ENCODE measurements at places on chromosomes 11 and 22.

DNA sequence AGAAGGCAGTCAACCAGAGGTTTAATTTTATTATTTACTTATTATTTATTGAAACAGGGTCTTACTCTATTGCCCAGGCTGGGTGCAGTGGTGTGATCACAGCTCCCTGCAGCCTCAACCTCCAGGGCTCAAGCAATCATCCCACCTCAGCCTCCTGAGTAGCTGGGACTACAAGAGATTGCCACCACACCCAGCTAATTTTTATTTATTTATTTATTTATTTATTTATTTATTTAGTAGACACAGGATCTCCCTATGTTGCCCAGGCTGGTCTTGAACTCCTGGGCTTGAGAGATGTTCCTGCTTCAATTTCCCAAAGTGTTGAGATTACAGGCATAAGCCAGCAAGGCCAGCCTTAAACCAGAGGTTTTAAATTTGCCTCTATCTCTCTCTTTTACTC is 83.1 kb downstream of the RCN1 start:
- DNase-seq: no peak

GRCh38 chr22:29727131-29727523 is 7.3 kb downstream of the CABP7 start:
- DNase-seq: no peak

DNA sequence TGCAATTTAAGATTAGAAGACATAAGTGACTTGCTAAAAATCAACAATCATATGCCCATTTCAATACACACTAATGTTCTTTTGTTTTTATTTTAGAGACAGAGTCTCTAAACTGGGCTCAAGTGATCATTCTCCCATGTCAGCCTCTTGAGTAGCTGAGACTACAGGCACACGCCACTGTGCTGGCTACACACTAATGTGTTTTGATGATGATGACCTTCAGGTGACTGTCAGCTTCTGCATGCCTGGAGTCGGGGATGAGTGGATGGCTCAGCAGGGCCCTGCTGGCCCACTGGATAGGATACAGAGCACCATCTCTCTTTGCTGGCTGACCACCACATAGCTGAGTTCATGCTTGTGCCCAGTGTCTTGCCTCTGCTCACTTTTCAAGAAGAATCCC is 27.0 kb upstream of the POU2AF1 start:
- DNase-seq: no peak

DNA sequence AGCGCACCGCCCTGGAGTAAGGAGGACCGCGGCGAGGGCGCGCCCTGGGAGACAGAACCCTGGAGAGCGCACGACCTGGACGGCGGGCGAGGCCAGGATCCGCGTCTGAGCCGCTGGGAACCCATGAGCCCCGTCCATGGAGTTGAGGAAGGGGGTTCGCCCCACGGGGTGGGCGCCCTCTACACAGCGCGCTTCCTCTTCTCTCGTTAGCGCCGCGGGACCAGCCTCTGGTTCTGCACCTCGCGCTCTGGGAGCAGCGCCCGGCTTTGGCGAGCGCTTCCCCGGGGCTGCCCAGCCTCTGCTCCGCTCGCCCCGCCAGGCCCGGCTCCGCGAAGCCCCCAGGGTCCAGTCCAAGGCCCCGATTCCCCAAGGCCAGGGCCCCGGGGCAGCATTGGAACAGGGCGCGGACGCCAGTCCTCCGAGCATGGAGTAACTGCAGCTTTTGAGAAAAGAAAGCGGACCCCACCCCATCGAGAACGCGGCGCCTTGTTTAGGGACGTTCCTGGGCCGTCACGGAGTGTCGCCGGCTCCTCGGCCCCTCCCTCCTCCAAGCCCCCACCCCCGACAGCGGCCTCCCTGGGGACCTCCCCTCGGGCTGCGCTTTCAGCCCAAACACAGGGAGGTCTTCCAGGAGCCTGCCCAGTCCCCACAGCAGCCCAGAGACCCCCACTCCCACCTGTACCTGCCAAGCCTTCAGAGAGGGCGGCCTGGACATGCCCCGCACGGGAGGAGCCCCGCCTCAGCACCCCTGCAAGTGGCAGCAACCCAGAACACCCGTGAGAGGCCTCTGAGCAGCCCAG is 56.2 kb downstream of the BRD1 start:
- no peak for DNase-seq

GRCh38 chr22:22349455-22349836 is 104.9 kb downstream of the VPREB1 start:
- no peak for DNase-seq

GRCh38 chr11:92675303-92675702 is 294.1 kb upstream of the MTNR1B start:
- no peak for DNase-seq

DNA sequence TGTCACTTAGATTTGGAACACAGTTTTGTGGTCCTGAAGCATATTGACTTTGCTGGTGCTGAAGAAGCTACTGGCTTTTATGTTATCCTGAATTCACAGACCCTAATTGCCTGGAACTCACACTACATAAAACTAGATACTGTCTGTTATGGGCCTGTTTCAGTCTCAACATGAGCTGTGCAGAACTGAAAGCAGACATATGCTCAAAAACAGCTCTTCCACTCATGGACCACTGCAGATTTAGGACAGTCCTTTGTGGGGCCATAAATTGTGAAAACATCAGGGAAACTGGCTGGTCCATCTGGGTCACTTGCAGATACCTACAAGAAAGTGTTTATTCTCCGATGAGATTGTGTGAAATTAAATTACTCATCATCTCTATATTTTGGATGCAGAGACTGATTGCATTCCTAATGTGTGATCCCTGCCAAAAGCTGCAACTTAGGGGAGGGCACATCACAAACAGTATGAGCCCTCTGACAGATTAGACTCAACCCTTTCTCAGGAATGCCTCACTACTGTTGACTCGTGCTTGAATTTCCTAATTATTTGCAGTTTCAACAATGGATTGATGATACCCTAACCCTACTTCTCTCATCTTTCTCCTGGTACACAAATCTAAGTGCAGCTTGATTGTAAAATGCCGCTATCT is 10.2 kb upstream of the CLNS1A start:
- DNase-seq: no peak

GRCh38 chr11:132205006-132205405 is 834.6 kb downstream of the NTM start:
- DNase-seq: no peak

GRCh38 chr11:114522818-114523217 is 36.9 kb downstream of the NXPE1 start:
- no peak for DNase-seq

DNA sequence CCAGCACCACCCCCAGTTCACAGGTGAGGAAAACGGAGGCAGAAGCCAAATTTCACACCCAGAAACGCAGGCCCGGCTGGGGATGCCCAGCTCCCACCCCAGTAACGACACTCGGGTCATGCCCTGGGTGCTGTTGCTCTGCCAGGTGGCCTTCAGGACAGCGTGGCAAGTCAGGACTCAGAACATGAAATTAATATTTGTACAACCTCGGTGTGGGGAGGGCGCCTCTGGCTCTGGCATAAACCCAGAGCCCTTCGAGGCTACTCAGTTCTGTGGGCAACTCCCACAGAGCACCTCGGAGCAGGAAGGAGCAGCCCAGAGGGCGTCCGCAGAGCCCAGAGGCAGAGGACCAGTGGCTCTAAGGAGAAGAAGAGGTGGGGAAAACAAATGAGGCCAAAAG is 71.6 kb downstream of the CELSR1 start:
- DNase-seq: no peak

- DNase-seq: no peak
Observed at GRCh38 chr11:10694486-10695239, 1.1 kb upstream of the IRAG1 start.

- DNase-seq: no peak
Observed at GRCh38 chr11:133149698-133150097, 382.6 kb downstream of the OPCML start.

- DNase-seq: no peak
Observed at GRCh38 chr11:88151709-88152265, 23.5 kb downstream of the RAB38 start.

DNA sequence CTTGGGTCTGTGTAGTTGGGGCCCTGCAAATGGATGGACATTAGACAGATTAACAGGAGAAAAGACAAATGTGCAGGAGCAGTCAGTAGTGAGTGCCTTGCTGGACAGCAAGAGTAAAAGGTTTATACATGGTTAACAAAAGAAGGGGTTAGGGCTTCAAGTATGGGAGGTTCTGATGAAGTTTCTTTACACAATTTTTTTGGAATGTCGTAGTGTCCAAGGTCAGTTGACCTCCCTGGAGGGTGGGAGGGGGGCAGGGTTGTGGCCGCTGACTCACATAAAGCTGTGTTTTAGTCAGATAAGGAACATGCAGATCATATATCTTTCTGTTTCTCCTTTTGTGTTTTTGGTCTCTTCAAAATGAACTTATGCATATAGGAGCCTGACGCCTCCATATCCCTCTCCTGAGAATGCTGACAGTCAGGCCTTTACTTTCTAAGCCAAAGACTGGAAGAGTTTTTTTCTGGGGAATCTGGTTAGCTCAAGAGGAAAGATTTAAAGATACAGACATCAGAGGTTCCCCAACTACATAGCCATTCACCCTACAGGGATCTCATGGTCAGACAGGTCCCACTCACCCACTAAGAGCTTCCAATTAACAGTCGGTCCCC is 134.3 kb downstream of the NECTIN1 start:
- DNase-seq: no peak

GRCh38 chr11:69670158-69670845 is 4.9 kb downstream of the LTO1 start:
- peak; percentile 22 for DNase-seq

DNA sequence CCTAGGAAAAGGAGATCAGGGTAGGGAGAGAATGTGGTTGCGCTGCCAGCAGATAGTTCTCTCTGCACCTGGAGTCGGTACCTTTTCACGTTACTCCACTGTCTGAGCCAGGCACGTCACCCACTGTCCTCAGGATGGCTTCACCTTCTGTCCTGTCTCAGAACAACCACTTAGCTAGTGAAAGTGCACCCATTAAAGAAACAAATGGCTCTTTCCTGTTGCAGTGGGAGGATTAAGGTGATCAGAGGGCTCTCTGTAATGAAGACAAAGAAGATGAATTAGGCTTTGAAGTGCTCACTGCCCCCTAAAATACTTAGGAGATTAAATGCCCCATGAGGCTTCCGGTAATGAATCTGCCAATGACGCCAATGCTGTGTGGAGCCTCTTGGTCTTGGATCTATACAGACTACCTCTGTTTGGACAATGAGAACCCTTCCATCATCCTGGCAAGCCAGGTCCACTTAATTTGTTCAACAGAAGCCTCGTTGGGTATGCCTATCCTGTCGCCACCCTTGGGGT is 113.7 kb downstream of the INSC start:
- no peak for DNase-seq

DNA sequence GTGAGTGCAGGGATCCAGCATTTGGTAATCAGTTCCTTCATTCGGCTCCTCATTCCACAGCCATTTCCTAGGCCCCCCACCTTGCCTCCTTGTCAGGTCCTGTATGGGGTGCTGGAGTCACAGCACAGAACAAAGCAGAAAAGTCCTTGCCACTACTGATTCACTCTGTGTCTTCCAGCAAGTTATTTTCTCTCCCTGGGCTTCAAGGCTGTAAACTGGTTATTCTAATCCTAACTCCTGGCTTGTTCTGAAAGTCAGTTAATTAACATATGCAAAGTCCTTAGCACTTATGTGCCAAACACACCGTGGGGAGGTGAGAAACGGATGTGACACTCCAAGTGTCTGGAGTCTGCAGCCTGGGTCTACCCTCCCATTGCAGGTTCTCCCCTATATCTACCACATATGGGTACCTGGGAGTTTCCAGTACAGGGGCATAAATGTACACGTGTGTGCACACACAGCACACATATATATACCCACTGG is 30.6 kb upstream of the PDE2A start:
- no peak for DNase-seq

DNA sequence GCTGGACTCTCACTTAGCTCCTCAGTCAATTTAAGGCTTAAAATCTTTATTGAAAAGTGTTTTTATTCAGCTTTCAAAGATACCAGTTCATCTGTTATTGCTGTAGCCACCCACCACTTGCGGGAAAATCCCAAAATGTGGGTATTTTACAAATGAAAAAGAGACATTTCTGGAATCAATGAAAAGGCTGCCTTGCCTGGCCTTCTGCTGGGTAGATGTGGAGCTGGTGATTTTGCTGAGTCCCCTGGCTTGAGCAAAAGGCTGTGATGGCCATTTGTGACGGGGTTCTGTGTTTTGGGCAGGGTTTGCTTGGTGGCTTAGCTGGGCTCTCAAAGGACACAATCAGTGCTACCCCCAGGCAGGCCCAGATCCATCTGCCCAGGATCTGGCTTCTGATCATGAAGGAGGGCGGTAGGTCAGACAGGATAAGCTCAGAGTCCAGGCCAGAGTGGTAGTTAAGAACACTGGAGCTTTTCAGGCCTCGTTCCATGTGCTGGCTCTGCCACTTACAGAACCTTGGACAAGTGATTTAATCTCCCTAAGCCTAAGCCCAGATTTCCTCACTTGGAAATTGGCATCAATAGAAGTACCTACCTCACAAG is 36.1 kb downstream of the UBASH3B start:
- no peak for DNase-seq

GRCh38 chr11:2576111-2576510 is 123.7 kb downstream of the KCNQ1OT1 start:
- DNase-seq: no peak

DNA sequence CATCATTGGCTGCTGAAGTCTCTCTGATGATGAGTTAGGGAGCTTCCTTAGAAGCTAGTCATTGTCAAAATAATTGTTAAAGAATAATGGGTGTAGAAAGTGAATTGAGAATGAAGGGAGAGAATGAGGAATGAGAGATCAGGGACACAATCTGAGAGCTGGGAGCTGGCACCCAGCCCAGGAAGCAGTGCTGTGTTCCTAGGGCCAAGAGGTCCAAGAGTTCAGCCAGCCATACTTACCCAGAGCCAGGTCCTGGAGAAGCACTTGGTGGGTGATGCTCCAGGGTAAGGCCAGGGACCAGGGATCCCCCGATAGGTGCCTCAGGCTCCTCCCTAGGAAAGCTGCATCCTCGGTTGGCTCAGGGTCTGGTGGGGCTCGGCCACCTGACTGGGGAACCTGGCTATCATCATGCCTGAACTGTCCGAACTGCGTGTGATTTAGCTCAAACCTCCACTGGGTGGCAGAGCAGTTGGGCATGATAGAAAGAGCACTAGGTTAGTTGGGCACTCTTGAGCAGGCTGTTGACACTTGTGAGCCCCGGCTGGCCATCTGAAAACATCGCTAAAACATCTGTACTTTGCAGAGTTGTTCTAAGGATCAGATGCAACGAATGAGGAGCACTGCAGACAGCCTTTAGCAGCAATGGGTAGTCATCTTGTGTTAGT is 123.9 kb upstream of the NCAM1 start:
- no peak for DNase-seq

- no peak for DNase-seq
Observed at GRCh38 chr11:70364178-70364577, 34.2 kb upstream of the CTTN start.

DNA sequence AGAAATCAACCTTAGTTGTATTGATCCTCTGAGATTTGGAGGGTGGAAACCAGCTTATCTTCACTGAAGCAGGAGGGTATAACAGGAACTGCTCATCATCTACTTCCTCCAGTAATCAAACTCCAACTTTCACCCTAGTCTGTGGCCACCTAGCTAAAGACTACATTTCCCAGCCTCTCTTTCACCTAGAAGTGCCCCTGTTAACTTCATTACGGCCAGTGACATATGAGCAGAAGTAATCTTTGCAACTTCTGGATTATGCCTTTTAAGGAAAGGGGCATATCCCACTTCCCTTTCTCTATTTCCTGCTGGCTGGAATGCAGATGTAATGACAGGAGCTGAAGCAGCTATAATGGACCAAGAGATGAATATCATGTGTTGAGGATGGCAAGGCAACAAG is 7.6 kb upstream of the VPS37C start:
- DNase-seq: no peak

Data from stimulated activated CD8-positive, alpha-beta memory T cell treated with anti-CD3 and anti-CD28 coated beads, Interleukin-15, amount 100 ng/mL, for 48 hours (primary cell).